ENCODE measurements at places on chromosomes 1 and 21.
A peak's percentile ranks its signal among the peaks of the same experiment; 100 is the strongest.

- DNase-seq = no peak
Observed at GRCh38 chr1:94100129-94100784, 20.7 kb downstream of the ABCA4 start.

- DNase-seq = no peak
Observed at GRCh38 chr1:219041141-219041540, 132.5 kb upstream of the LYPLAL1 start.

DNA sequence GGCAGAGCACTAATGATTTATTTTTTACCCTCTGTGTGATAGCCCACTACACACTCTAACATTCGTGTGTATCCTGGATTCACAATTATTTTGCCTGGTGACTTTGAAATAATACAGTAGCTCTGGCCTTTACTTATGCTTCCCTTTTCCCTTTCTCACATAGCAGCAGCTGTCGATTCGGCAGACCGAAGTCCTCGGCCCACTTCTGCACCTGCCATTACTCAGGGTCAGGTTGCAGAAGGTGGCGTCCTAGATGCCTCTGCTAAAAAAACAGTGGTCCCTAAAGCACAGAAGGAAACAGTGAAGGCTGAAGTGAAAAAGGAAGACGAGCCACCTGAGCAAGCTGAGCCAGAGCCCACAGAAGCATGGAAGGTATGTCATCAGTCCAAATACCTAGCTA is 70.8 kb downstream of the TMEM200B start:
- DNase-seq = peak; percentile 48

DNA sequence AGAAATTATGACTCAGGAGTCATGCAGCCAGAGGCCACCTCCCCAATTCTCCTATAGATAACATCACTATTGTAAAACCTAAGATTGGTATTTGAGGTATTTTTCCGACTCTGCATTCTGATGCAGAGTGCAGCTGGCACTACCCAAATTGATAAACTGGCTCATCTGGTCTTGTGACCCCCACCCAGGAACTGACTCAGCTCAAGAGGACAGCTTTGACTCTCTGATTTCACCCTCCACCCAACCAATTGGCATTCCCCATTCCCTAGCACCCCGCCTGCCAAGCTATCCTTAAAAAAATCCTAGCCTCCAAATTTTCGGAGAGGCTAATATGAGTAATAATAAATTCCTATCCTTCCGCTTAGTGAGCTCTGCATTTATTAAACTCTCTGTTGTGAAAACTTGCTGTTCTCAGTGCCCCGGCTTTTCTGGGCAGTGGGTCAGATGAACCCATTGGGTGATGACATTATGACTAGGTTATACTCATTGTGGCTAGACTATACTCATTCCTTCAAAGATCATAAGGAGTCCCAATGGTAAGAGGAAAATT is 39.4 kb upstream of the EPS15 start:
- DNase-seq = no peak

DNA sequence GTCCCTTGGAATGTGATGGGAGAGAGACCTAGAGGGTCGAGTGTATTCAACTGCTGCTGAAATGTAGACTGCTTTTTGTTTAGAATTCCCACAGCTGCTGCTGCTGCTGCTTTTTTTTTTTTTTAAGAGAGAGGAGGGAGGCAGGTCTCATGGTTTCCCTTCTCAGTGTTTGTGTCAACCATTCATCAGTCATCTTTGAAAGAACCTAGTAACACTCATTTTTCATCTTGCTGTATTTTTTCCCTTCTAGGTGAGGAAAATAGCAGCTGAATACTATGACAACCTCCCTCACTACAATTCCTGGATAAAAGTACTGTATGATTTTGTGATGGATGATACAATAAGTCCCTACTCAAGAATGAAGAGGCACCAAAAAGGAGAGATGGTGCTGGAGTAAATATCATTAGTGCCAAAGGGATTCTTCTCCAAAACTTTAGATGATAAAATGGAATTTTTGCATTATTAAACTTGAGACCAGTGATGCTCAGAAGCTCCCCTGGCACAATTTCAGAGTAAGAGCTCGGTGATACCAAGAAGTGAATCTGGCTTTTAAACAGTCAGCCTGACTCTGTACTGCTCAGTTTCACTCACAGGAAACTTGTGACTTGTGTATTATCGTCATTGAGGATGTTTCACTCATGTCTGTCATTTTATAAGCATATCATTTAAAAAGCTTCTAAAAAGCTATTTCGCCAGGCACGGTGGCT is 9.2 kb downstream of the DEGS1 start:
- no peak for DNase-seq

DNA sequence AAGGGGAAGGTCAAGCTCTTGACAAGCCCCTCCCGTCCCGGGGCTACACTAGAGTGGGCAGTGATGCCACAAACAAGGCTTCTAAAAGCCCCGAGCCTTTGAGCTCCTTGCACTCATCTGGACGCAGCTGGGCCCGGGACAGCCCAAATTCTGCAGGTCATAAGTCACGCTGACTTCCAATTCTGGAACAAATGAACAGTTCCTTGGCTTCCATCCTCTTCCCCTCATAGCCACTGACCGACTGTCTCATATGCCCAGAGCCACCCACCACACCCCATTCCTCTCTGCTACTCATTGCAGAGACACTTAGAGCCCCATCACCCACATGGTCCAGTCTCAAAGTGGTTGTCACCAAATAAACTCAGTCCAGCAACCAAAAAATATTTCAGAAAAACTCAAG is 32.8 kb upstream of the PRELP start:
- DNase-seq = no peak

- DNase-seq = no peak
Observed at GRCh38 chr21:26281506-26281905, 110.9 kb upstream of the APP start.

GRCh38 chr21:42269386-42269785 is 45.8 kb downstream of the TFF3 start:
- peak; percentile 65 for DNase-seq

DNA sequence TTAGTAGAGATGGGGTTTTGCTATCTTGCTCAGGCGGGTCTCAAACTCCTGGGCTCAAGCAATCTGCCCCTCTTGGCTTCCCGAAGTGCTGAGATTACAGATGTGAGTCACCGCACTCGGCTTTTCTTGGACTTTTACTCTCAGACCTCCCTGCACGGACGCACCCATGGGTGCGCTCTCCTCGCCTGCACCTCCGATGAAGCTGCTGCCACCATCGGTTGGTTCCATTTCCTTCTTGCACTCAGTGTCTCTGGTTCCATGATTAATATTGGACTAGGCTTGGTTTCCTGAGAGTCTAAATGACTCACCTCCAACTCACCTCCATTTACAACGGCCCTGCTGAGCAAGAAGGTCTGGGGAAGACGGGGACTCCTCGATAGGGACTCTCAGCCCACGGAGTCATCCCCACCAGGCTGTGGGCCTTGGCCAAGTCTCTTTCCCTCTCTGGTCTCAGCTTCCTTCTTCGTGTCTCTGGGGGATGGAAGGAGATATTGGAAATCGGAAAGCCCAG is 6.7 kb upstream of the TNFRSF8 start:
- DNase-seq = no peak

DNA sequence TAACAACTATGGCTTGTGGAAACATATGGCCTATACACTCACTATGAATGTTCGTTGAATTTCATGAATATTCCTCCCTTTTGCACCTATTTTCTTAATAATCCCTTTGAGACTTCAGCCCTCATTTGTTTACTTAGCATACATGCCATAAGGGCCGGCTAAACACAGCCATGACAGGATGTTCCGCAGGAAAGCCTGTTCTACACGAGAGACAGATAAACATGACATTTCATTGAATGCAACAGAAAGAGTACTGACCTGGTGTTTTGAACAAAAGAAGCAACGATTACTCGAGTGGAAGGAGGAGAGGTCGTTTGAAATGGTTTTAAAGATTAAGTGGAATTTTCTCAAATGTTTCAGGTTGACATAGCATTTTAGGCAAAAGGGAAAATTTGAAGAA is 459.5 kb upstream of the CXADR start:
- no peak for DNase-seq

DNA sequence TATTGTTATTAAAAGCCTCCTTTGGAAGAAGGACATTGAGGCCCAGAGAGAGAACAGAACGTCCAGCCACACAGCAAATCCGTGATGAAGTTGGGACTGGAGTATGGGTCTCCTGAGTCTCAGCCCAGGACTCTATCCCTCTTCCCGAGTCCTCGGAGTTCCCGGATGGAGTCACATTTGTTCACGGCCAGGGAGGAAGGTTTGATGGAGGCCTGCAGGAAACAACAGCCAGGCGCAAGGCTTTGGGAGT is 357 bp upstream of the TXLNA start:
- DNase-seq = no peak

DNA sequence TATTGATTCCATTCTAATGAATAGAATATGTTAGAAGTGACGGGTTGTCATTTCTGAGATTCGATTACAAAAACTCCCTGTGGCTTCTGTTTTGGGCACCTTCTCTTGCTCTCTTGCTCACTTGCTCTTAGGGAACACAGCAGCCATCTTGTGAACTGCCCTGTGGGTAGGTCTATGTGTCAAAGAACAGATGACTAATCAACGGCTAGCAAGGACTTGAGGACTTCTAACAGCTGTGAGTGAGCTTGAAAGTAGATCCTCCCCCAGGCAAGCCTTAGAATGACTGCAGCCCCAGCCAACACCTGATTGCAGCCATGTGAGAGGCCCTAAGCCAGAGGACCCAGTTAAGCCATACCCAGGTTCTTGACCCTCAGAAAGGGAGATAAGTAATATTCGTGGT is 49.3 kb downstream of the AZIN2 start:
- DNase-seq = no peak

GRCh38 chr1:21751281-21751680 is 31.7 kb downstream of the USP48 start:
- DNase-seq = no peak
